NCI-H1048 (cell line): ENCODE measurements at places on chromosomes 4 and X.

DNA sequence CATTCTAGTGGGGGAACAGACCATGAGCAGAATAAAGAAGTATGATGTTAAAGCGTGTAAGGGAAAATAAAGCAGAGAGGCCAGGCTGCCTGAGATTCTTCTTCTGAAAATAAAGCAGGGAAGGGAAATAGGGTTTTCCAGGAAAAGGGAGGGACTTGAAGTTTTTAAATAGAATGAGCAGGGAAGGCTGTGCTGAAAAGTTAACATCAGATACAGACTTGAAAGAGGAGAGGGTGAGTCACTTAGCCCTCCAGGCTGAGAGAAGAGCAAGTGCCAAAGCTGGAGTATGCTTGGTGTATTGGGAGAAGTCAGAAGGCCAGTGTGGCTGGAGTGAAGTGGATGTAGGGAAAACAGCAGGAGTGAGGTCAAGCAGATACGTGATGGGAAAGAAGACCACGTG is 10.0 kb upstream of the PLK4 start:
- no peak for DNase-seq

GRCh38 chr4:132108784-132109183 is 1040.3 kb upstream of the PCDH10 start:
- no peak for DNase-seq

DNA sequence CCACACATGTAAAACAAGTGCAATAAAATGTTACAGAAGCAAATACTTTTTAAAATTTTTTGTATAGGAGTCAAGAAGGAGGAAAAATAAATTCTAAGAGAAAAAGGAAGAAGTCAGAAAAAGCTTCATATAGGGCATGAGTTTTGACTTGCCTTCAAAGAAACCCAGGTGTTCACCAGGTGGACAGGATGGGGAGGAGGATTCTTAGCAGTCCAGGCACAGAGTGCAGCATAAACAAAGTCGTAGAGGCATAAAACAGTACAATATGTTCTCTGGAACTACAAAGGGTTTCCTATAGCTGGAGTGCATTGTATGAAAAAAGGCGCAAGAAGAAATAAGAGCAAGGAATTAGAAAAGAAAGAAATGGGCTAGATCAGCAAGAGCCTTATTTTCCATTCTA is 1.9 kb upstream of the SCFD2 start:
- DNase-seq, result no peak

GRCh38 chr4:56757821-56758411 is 63.6 kb downstream of the SPINK2 start:
- DNase-seq, result no peak

- no peak for DNase-seq
Measured at GRCh38 chr4:147640331-147640730, 23.1 kb downstream of the TMEM184C start.

DNA sequence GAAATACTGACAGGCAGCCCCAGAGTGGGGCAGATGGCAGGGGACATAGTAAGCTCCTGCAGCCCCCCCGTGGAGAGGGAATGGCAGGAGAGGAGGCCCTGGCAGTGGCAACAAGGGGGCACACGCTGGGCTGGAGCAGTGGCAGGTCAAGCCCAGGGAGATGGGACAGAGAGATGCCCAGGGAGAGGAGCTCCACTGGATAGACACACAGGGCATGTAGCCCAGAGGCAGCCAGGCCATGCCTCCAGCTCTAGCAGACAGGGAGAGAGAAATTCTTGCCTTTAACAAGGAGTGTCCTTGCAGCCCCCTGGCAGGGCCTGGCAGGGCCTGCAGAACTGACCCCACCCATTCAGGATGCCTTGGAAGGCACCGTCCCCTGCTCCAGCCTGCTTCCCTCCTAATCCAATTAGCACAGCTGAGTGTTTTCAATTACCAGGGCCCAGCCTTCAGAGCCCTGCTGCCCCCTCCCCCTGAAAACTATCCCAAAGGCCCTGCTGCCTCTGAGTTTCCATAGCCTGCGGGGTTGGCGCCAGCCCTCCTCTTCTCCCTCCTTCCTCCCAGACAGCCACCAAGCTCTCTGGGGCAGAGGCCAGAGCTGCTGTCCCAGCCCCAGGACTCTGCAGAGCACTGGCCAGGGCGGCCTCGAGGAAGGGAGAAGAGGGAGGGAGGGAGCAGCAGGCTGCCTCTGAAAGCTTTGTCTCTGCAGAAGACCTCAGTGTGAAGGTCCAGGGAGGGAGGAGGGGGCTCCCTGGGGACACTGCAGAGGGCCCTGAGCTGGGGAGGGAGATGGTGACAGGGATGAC is 12.5 kb downstream of the L1CAM start:
- DNase-seq, result no peak

GRCh38 chr4:77147079-77147782 is 9.8 kb upstream of the CCNG2 start:
- DNase-seq, result no peak

- DNase-seq, result no peak
Measured at GRCh38 chr4:7976025-7976424, 36.4 kb upstream of the AFAP1 start.

- DNase-seq, result no peak
Measured at GRCh38 chr4:157005831-157006230, 34.2 kb upstream of the PDGFC start.

DNA sequence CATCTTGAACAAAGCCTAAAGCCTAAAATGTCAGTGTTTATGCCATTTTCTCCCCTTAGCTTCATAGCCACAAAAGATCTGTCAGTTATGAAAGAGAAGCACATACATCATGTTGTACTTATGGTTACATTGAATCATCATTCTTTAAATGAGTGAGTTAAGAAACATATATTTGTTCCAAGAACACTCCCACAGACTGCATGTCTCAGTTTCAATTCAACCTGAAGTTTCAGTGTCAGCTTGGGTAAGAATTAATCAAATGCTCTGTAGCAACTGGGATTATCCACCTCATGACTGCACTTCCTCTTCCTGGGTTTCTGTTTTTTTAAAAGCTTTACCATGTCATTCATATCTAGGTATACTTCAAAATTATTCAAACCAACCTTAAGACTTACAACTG is 3.9 kb upstream of the TMPRSS11B start:
- DNase-seq, result no peak

- DNase-seq, result no peak
Measured at GRCh38 chr4:3375688-3376087, 66.1 kb upstream of the HGFAC start.

GRCh38 chr4:84167093-84167492 is 332.0 kb downstream of the NKX6-1 start:
- DNase-seq, result no peak

- DNase-seq, result no peak
Measured at GRCh38 chrX:1835056-1835455, 220.2 kb downstream of the ASMT start.

GRCh38 chr4:81260443-81261101 is 45.5 kb upstream of the PRKG2 start:
- no peak for DNase-seq

DNA sequence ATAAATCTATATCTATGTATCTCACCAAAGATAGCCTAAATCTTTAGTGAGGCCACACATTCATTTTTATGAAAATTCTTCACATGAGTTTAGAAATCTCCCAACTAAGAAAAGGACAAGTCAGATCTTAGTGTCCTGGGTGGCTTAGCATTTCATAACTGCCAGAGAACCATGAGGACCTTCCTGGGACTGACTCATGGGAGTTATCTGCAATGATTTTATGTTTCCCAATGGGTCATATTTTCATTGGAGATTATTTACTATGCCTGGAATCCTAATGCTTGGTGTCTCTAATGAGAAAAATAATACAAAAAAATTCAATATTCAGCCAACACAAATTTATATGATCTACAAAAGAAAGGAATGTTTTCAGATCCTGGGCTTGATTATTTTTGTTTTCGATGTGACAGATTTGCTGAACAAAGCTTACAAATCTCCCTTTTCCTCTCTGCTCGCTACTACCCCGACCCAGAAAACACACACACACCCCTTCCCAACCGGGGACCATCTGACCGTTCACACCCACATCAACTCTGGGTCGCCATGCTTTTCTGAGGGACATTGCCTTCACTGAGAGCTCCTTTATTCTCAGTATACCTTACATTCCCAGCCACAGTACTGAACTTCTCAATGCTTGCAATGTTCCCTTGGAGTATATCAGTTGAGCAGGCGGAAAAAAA is 40.1 kb downstream of the SORBS2 start:
- no peak for DNase-seq

- DNase-seq, result no peak
Measured at GRCh38 chr4:39574946-39575345, 47.7 kb upstream of the UGDH start.

DNA sequence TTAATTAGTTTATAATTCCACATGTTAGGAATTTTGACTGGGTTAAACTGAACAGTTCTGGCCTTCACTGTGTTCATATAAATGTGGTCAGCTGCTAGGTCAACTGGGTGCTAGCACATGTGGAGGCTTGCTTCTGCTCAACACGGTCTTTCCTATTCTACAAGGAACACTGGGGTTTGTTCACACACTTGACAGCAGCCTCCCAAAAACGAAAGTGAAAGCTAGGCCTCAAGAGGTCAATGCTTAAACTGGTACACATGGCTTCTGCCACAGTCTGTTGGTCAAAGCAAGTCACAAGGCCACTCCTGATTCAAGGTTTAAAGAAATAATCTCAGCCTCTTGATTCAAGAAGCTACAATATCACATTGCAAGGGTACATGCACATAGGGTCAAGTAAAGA is 126.5 kb downstream of the QDPR start:
- DNase-seq, result no peak

DNA sequence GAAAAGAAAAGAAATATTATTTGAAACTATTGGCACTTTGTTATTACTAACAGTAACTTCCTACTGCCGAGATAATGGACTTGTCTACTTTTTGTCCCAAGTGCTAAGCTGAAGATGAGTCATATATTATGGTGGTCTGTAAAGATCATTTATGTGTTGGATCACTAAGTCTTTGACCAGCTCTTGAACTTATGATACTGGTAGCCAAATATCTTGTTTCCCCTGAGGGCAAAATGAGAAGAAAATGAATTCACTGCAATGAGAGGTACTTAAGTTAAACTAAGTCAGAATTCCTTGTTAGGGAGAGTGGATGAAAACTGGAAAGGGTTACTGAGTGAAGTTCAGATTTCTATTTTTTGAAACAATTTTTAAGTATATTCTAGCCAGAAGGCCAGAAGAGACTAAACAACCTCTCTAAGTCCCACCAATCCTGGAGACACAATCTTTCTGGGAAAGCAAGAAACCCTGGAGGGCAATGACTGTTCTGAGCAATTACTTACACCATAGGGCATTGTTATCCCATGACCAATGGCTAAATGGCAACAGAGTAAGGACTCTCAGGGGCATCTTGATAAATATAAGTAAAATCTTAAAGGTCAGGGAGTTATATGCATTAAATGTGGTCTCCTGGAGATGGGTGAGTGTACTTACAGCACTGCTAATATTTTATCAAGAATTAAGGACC is 287.7 kb downstream of the STIM2 start:
- no peak for DNase-seq

DNA sequence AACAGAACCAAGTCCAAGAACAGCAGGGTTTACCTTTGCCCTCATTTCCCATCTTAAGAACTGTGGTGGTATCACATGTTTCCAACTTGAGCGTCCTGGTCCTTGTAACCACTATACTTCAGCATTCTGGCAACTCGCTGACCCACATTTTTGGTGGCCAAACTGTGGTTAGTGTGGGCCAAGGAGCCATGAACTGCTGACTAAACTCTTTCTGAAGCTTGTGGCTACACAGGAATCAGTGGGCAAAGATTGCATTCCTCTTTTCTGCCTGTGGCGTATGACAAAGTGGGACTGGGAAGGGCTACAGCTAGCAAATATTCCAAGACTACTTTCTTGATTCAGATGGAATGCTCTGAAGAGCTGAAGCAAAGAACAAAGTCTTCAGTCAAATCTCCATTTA is 106.3 kb upstream of the MID1 start:
- DNase-seq, result no peak

- no peak for DNase-seq
Measured at GRCh38 chr4:123291329-123291728, 105.3 kb upstream of the SPRY1 start.

DNA sequence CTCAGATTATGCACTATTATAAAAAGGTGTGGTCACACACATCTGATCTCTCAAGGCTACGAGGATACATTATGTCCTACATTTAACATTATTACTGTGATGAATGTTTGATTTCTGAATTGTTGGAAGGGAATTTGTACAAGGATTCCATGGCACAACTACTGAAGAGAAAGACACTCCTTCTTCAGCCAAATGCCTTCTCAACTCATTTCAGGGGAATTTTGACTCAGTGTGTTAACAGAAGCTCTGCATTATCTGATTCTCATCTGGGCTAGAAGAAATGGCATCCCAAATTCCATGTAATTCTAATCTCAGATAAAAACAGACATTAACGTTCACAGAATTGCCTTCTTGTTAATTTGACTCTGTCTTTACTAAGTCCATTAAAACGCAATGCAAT is 477.7 kb downstream of the PDGFC start:
- DNase-seq, result no peak
